ENCODE measurements at places on chromosomes 3 and 15.

GRCh38 chr3:3184876-3185275 lies 5.4 kb upstream of the CRBN start:
- no peak for DNase-seq

- no peak for DNase-seq
These were observed 65.2 kb downstream of the SLCO2A1 start for GRCh38 chr3:133964547-133964946.

GRCh38 chr15:58495891-58496408 lies 64.2 kb downstream of the LIPC start:
- DNase-seq = no peak

DNA sequence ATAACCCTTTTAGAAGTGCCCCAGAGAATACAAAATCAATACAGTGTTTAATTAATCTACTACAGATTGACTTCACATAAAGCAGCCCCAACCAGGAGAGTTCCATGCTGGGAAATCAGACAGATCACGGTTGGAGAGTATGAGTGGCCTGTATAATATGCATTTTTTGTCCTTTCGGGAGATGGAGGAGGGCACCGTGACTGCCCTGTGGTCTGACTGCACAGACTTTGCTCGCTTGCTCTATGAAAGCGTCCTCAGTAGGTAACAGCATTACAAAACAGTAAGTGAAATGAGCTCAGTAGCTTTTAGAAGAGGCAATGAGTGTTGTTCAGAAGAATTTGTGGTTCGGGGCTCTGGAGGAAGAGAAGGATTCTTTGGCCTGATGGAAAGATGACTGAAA lies 34.2 kb upstream of the SKIL start:
- DNase-seq = no peak

GRCh38 chr3:52083556-52084087 lies 27.3 kb upstream of the DUSP7 start:
- no peak for DNase-seq

DNA sequence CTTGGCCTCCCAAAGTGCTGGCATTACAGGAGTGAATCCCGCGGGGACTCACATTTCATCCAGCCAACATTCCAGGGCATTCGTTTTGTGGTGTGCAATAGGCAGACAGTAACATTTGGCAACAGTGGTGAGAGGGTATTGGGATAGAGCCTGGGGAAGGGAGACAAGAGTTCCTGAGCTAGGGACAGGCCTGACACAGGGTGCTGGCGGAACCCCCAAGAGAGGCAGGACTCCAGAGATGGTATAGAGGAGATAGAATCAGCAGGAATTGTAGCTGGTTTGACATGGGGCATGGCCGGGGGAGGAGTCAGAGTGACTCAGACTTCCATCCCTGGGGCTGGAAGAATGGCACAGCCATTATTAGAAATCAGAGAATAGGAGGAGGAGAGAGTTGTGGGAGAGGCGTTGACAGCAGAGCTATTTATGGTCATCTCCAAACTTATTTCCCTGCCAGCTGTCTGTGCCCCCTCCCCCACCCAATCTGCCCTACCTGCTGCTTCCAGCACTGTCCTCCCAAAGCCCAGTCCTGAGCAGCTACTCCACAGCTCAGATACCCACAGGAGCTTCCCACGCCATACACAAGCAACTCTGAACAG lies 4.4 kb upstream of the IDH2 start:
- peak; percentile 37 for DNase-seq

- no peak for DNase-seq
These were observed 81.6 kb downstream of the STT3B start for GRCh38 chr3:31614162-31614921.

DNA sequence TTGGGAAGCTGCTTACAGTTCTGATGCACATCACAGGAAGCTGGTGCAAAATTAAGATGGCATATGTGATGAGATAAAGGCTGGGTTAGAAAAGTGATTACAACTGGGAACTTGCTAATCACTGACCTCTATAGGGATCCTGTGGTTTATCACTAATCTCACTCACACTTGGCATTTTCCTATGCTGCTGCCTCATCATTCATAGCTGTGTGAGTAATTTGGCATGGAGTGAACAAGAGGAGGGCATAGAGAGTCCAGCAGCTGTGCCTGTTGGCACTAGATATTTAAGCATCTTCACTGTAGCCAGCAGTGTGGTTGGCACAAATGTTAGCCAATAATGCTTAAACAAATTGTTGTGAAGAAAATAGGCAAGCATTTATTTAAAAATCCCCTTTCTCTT lies 217.7 kb upstream of the CGNL1 start:
- DNase-seq = peak; percentile 25

DNA sequence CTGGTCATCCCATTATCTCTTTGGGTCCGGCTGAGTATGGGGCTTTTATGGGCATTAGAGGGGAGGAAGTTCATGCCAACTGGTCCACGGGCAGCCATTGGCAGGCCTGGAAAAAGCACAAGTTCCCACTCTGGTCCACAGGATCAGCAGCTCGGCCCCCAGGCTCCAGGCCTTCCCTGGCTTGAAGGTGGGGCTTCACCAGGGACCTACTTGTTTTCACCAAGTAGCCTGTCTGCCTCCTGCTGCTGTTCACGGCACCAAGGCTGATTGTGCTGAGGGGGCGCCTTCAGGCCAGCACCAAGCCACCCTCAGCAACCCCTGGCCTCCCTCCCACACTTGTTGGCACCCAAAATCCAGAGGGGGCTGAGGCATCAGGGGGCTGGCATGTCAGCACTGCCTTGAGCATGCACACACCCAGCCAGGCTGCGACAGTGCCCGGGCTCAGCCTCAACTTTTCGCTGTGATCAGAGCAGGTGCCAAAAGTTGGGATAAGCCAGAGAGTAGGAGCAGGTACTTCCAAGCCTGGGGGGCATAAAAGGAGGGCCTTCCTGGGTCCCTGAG lies 9.1 kb upstream of the TOP2B start:
- DNase-seq = no peak

DNA sequence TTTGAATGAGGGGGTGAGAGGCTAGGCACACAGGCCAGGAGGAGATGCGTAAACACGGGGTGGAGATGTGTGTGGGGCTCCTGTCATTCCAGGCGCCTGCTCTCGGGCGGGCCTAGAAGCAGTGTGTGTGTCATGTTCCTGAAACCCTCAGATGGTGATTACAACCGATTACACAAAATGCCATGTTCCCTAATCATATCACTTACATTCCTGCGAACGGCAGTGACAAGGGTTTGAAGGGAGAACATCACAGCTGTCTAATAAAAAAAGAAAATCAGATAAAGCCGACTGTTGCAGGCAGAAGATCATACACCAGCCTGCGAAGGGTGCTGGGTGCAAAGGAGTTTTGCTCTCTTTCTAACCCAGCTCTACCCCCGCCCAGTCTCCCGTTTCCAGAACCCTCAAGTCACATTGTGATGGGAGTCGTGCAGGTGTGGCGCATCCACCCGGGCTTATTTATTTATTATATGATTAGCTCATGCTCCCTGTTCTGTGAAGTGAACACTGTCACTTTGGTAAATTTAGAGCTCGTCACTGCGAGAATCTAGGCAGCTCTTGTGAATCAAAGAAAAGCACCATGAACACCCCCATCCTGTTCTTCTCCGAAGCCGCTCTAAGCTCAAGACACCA lies 140.3 kb downstream of the NR2F2 start:
- no peak for DNase-seq

DNA sequence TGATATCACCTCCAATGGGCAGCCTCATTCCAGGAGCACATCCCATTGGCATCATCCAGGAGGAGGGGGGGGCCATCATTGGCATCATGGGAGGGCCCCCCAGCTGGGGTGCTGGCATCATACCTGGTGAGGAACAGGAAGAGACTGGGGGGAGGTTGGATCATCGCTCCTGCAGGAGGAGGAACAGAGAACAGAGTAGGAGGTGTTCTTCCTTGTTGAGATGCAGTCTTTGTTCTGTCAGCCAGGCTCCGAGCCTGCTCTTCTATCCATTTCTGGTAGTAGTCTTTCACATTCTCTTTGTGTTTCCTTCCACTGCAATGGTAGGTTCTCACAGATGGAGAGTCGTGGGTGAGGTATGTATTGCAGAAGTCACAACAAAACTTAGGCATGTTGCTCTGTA lies 16.7 kb upstream of the ERICH6 start:
- no peak for DNase-seq

- DNase-seq = no peak
These were observed 59.1 kb upstream of the CA12 start for GRCh38 chr15:63440756-63441155.

GRCh38 chr3:186315581-186316354 lies 46.3 kb downstream of the DGKG start:
- no peak for DNase-seq

GRCh38 chr3:177611752-177612334 lies 414.6 kb upstream of the TBL1XR1 start:
- no peak for DNase-seq

- no peak for DNase-seq
These were observed 144.9 kb downstream of the MEGF11 start for GRCh38 chr15:66108483-66109265.

DNA sequence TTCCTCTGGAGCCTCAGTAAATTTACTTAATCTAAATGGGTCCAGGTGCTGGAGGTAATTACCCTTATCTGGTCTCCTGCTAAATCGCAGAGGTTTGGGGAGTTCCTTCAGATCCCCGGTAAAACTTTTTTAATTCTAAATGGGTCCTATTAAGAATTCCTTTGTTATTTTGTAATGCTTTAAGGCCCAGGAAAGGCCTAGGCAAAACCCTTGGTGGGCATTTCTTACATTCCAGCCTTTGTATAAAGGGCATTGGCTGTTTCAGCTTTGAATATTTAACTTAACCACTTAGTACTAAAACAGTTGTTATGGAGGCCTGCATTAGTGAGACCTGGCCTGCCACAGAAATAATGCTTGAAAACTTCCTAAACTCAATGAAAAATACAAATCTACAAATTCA lies 14.9 kb upstream of the ZNF662 start:
- no peak for DNase-seq

DNA sequence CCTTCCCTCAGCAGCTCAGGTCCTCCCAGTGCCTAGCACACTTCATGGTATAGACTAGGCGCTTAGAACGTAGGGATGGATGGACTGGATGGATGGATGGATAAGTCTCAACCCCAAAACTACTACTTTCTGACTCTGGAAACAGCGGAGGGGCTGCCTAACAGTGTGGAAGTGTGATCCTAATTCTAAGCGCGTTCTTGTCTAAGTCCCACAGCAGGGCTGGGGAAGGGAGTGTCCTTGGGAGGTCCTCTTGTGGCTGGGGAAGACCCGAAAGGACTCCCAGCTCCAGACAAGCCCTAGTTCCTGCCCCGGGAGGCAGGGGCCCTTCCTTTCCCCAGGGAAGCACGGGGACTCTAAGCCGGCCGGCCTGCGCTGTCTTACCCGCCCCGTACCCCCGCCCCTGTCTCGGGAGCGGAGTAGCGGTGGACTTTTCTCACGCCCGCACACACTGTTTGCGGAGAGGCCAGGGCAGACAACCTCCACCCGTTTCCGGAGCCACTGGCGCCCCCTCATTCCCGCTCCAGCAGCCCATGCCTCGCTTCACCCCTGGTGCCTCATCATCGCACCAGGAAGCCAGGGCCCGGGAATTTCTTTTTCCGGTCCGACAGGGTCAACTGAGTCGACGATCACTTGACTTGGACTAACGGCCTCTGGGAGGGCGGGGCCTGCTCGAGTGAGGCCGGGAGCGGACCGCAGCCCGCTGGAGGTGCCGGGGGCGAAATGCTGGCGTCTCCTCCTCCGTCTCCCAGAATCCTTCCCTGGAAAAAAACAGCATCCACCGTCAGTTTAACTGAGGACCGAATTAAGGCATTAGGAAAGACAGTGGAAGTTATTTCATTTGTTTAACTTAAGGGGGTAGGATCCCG lies 133.3 kb downstream of the TBC1D2B start:
- peak; percentile 60 for DNase-seq

DNA sequence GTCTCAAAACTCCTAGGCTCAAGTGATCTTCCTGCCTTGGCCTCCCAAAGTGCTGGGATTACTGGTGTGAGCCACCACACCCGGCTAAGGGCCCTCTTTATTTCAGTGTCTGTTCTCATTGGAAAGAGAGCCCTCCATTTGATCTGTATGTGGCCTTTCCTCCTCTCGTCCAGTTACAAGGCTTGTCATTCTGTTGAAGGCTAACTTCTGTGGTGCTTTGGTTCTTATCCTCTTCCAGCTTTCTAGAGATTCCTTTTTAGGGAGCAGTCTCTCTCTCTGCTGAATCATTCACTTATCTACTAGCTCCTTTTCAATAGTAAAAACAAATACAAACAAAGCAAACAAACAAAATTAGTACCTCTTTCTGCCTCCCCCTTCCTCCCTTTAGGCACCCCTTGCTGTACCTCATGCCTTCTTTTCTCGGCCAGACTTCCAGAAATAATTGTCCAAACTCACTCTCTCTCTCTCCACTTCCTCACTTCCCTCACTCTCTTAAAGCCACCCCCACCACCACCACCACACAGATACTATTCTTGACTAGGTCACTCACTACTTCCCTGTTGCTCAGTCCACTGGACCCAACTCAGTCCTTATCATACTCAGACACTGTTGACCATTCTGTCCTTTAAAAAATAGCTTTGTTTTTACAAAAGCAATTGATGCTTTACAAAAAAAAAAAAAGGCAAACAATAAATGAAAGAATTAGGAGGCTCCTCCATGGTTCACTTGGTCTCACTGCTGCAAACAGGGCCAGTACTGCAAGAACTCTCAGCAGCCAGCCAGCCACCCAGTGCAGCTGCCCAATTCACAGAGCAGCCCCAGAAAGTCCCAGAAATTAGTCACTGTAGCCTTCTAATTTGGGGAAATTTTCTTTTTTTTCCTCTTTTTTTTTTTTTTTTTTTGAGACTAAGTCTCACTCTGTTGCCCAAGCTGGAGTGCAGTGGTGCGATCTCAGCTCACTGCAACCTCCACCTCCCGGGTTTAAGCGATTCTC lies 31.7 kb upstream of the RAB11A start:
- no peak for DNase-seq

DNA sequence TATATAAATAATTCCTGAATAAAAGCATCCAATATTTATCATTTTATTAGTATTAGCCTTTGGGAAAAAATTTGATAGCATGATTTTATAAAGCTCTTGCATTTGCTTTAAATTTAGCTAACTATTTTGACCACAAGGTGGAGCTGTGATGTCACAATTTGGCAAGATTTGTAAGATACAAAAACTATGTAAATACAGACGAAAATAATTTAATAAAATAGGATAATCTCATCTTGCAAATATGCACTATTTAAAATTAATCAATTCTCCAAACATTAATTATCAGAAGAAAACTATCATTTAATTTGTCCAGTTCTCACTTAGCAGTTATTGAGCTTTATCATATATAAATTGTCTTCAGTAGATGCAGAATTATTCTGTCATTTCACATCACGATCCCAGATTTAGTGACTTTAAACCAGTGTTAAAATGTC lies 95.4 kb downstream of the PLOD2 start:
- no peak for DNase-seq

DNA sequence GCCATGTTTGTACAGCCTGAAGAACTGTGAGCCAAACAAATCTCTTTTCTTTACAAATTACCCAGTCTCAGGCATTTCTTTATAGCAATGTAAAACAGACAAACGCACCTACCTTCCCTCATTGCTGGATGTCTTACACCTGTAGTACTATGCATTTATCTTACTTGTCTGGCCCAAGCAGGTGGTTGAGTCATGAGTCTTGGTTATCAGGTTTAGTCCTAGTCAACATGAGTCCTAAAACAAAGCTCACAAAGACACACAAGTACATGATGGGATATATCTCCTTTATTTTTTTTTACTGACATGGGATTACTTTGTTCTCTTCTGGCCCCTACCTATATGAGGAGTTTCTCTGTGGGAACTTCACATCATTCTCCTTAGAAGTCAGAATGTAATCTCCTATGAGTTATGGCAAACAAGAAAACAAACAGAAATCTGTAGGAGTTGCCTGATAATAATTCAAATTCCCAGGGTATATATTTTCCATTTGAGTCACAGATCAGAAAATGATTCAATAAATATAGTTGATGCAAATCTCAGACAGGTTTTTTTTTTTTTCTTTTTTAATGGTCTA lies 33.6 kb upstream of the PLSCR2 start:
- DNase-seq = no peak

All from caudate nucleus (tissue), 63 donors.